ENCODE measurements at places on chromosomes 6 and 20.

DNA sequence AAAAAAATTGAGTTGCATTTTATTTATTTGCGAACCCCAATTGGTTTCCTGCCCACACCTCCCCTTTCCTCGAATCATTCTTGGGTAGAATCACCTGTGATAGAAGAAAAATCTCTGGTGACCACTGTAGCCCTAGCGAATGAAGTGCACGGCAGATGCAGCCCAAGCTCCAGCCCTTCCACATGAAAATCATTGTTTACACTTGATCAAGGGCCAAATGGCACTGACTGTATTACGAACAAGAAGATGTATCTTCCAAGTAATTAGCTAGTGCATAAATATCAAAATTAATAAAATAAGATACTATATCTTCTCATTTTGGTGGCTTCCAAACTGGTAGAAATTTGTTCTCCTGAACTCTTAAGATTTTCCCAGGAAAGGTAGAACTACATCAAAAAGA, 93.4 kb upstream of the ARID1B start:
- DNase-seq: no peak

DNA sequence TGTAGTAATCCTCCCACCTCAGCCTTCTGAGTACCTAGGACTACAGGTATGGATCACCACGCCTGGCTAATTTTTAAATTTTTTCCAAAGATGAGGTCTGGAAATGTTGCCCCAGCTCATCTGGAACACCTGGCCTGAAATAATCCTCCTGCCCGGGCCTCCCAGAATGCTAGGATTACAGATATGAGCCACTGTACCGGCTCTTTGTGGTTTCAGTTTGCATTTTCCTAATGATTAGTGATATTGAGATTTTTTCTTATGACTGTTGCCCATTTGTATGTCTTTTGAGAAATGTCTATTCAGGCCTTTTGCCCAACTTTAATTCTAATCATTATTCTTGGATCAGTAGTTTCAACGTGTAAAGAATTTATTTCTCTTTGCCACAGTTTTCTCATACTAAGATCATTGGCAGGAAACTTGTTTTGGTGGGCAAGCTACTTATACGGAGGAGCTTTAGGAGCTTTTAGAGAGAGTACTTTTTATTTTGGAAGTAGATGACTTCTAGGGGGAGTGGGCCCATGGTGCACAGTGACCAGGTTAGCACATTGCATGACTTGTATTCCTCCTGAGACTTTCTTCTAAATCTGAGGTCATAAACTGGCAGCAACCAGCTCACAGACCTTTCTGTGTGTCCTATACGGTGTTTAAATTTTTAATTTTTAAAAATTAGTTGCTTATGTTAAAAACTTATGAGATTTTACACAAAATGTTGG, 62.3 kb downstream of the STK4 start:
- DNase-seq: no peak

GRCh38 chr6:93252930-93253329, 166.4 kb downstream of the EPHA7 start:
- DNase-seq: no peak

GRCh38 chr6:34657037-34657306, 39.6 kb downstream of the ILRUN start:
- DNase-seq: no peak

GRCh38 chr6:103335412-103335811, 1524.3 kb downstream of the HACE1 start:
- no peak for DNase-seq

GRCh38 chr6:116764629-116764960, 924 bp downstream of the FAM162B start:
- peak; percentile 5 for DNase-seq
